Thymus (tissue), 14 donors: ENCODE measurements at places on chromosomes 11 and 22. TPM values are rescaled to one million over a fixed set of nuclear protein-coding genes. Genes with fewer than 3 reads are reported as not detected.

GRCh38 chr11:70603114-70603755, 204.9 kb downstream of the CTTN start:
- H3K4me3 ChIP-seq, result no peak overlapping the region
- H3K27ac ChIP-seq, result no peak overlapping the region
- no peaks in the 10 kb centered on the region for H3K27me3 ChIP-seq
- no peaks in the 10 kb centered on the region for H3K4me1 ChIP-seq
- H3K36me3 ChIP-seq, result no peaks in the 10 kb centered on the region

DNA sequence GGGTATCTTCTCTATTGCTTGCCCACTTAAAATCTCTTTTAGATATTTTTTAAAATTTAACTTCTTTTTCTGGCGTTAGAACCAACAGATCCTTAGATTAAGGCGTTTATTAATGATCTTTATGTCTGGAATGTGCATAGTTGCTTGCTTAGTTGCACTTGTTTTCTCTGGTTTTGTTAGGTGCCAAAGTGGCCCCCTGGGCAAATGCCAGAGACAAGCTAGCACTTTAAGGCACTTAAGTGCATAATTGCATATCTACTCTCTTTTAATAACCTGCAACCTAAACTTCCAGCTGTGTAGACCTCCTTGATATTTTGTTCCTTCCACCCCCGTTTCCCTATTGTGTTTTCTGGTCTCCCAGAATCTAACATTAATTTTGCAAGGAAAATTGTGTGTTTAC, 3.3 kb downstream of the RBM4 start:
- peaks cover 54% of the 10 kb centered on the region for H3K4me1 ChIP-seq
- DNase-seq, result no peak
- H3K36me3 ChIP-seq, result peaks cover 65% of the 10 kb centered on the region
- no peak overlapping the region for H3K27ac ChIP-seq
- no peaks in the 10 kb centered on the region for H3K27me3 ChIP-seq

GRCh38 chr22:40238425-40239344, 61.0 kb downstream of the TNRC6B start:
- no peaks in the 10 kb centered on the region for H3K27me3 ChIP-seq
- H3K4me1 ChIP-seq, result peaks cover 6% of the 10 kb centered on the region
- peaks cover 17% of the 10 kb centered on the region for H3K36me3 ChIP-seq
- no peak overlapping the region for H3K27ac ChIP-seq
- no peak overlapping the region for H3K4me3 ChIP-seq
- DNase-seq, result no peak

The TTC36 gene
- 0.19 TPM for total RNA-seq

- no peak overlapping the region for H3K4me3 ChIP-seq
- H3K4me1 ChIP-seq, result no peaks in the 10 kb centered on the region
- no peak for DNase-seq
- H3K36me3 ChIP-seq, result no peaks in the 10 kb centered on the region
- H3K27ac ChIP-seq, result no peak overlapping the region
Measured at GRCh38 chr11:112831969-112832766, 129.1 kb upstream of the NCAM1 start.

DNA sequence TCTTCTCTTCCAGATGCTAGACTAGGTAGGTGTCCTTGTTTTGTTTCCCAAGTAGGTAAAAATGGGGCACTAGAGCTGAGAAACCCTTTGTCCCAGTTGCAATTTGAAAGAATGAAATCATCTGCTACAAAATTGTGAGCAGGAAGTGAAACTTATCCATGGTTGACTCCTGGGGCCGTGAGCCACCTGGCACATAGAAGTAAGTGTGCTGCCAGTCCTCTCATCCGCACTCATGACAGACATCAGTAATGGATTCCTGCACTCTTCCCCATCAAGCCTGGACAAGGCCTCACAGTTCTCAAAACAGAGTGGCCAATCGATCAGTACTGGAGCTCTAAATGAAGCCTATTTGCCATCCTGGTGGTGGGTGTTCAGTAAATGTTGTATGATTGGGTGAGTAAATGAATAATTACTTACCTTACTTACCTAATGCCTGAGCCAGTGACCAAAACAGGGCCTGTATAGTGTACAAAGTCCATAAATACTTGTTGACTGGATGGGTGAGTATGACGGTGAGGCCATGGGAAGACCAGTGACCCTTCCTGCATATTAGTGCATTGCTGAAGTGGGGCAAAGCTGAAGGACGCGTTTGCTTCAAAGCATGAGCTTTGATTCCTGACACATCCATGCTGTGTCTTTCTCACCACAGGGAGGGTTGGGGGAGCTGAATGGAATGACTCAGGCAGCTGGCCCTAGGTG, 68.9 kb upstream of the HEPHL1 start:
- no peak for DNase-seq
- no peak overlapping the region for H3K27ac ChIP-seq
- H3K27me3 ChIP-seq, result no peaks in the 10 kb centered on the region
- no peak overlapping the region for H3K4me3 ChIP-seq
- no peaks in the 10 kb centered on the region for H3K36me3 ChIP-seq

GRCh38 chr22:29967461-29967860, 84.5 kb downstream of the MTMR3 start:
- H3K36me3 ChIP-seq, result peaks cover 4% of the 10 kb centered on the region
- no peak overlapping the region for H3K4me3 ChIP-seq
- no peak overlapping the region for H3K27ac ChIP-seq
- DNase-seq, result no peak
- H3K4me1 ChIP-seq, result no peaks in the 10 kb centered on the region
- no peaks in the 10 kb centered on the region for H3K27me3 ChIP-seq

GRCh38 chr22:50184004-50184901, 1.5 kb upstream of the TRABD start:
- no peak overlapping the region for H3K4me3 ChIP-seq
- peaks cover 37% of the 10 kb centered on the region for H3K4me1 ChIP-seq
- H3K27me3 ChIP-seq, result peaks cover 13% of the 10 kb centered on the region
- H3K36me3 ChIP-seq, result no peaks in the 10 kb centered on the region
- no peak for DNase-seq
- H3K27ac ChIP-seq, result no peak overlapping the region

The KRTAP5-11 gene
- not detected for total RNA-seq

- peaks cover 22% of the 10 kb centered on the region for H3K4me1 ChIP-seq
- no peaks in the 10 kb centered on the region for H3K36me3 ChIP-seq
- no peak overlapping the region for H3K27ac ChIP-seq
- H3K27me3 ChIP-seq, result peaks cover 84% of the 10 kb centered on the region
- no peak for DNase-seq
Measured at GRCh38 chr11:31804312-31805036, 6.6 kb downstream of the PAX6 start.

GRCh38 chr22:41885516-41885915, 29.4 kb downstream of the SHISA8 start:
- H3K27me3 ChIP-seq, result no peaks in the 10 kb centered on the region
- no peak for DNase-seq
- no peaks in the 10 kb centered on the region for H3K4me1 ChIP-seq

DNA sequence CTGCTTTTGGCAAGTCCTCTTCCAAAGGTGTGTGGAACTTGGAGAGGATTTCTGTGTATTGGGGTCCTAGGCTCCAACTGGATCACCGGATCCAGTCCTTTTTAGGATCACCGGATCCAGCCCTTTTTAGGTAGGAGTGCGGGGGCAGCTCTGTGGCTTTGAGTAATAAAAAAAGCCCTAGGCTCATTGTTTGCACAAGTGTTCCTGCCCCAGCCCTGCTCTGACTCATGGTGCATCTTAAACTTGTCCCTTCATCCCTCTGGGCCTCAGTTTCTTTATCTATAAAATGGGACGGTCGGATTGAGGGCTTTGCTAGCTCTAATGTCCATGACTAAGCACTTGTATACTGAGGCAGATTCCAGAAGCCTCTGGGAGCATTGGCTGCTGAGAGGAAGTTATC, 22.7 kb upstream of the CD44 start:
- H3K4me3 ChIP-seq, result no peak overlapping the region
- no peaks in the 10 kb centered on the region for H3K36me3 ChIP-seq
- DNase-seq, result no peak
- H3K27ac ChIP-seq, result no peak overlapping the region
- H3K4me1 ChIP-seq, result peaks cover 32% of the 10 kb centered on the region

The MMP12 gene
- total RNA-seq, result 10.8 TPM

- no peaks in the 10 kb centered on the region for H3K27me3 ChIP-seq
- DNase-seq, result no peak
- no peak overlapping the region for H3K4me3 ChIP-seq
- H3K36me3 ChIP-seq, result peaks cover 23% of the 10 kb centered on the region
- peaks cover 11% of the 10 kb centered on the region for H3K4me1 ChIP-seq
Measured at GRCh38 chr22:36144886-36145541, 15.5 kb downstream of the APOL3 start.

DNA sequence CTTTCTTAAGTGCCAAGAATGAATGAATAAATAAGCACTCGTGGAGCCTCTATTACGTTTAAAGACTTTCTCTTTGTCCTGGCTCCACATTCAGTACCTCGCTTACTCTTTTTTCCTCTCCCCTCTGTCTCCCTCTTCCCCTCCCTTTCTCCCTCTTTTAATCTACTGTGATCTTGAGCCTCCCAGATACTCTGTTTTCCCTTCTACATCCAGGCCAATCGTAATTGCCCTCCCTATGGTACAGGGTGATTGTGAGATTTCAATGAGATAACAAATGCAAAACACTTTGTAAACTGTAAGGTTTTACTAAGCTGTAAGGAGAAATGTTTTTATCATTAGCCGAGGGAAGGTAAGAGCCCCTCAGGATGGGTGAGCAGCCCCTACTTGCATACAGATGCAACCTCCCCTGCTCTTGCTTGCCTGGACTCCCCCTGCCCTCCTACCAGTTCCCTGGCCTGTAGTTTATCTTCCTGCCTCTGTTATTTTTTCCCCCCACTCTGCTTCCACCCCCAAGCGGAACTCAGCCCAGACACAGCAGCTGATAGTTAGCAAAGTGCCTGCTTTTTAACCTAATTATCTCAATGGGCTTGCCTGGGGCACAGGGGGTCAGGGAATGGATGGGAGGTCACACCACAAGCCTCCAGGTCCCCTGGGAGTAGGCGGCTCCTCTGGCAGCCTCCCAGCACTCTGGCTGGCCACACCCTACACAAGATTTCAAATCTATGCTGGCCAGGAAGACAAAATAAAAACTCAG, 76.9 kb upstream of the CADM1 start:
- DNase-seq, result no peak
- no peak overlapping the region for H3K27ac ChIP-seq
- no peaks in the 10 kb centered on the region for H3K36me3 ChIP-seq
- no peak overlapping the region for H3K4me3 ChIP-seq
- H3K27me3 ChIP-seq, result no peaks in the 10 kb centered on the region

- H3K27me3 ChIP-seq, result no peaks in the 10 kb centered on the region
- H3K4me1 ChIP-seq, result no peaks in the 10 kb centered on the region
- H3K27ac ChIP-seq, result no peak overlapping the region
- no peak for DNase-seq
- H3K36me3 ChIP-seq, result no peaks in the 10 kb centered on the region
Measured at GRCh38 chr11:12165237-12165875, 55.0 kb downstream of the MICAL2 start.

DNA sequence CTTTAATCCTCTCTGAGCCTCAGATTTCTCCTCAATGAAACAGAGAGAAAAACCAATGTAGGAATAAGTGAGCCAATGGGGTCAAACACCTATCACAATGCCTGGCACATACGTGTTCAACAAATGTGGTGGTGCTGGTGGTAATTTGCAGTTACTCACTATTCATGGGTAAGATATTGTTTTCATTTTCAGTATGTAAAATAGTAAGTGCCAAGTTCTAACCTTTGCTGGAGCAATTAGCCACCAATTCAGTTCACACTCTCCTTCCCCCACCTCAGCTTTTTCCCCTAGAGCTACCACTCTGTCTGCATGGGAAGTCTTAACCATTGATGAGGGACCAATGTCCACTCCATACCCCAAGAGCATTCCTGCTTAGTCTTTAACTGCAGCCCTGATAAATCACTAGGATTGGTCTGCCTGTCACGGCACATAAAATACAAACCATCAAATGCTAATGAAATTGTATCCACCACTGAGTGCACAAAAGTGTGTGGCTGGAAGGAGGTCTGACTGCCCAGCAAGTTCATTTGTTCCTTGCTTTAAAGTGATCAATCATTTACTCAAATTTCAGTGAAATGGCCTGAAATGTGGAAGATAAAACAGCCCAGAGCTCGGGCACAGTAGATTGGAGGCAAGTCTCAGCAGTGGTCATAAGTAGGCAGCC, 187.4 kb upstream of the API5 start:
- H3K4me3 ChIP-seq, result no peak overlapping the region
- no peaks in the 10 kb centered on the region for H3K4me1 ChIP-seq
- DNase-seq, result no peak
- H3K27ac ChIP-seq, result no peak overlapping the region
- no peaks in the 10 kb centered on the region for H3K27me3 ChIP-seq
- no peaks in the 10 kb centered on the region for H3K36me3 ChIP-seq

- no peak overlapping the region for H3K27ac ChIP-seq
- H3K36me3 ChIP-seq, result no peaks in the 10 kb centered on the region
Measured at GRCh38 chr11:131385763-131386390, 15.5 kb downstream of the NTM start.

The INS gene
- total RNA-seq, result 0.42 TPM

The PAK1 gene
- 36.6 TPM for total RNA-seq

The NAALADL1 gene
- 5.1 TPM for total RNA-seq

DNA sequence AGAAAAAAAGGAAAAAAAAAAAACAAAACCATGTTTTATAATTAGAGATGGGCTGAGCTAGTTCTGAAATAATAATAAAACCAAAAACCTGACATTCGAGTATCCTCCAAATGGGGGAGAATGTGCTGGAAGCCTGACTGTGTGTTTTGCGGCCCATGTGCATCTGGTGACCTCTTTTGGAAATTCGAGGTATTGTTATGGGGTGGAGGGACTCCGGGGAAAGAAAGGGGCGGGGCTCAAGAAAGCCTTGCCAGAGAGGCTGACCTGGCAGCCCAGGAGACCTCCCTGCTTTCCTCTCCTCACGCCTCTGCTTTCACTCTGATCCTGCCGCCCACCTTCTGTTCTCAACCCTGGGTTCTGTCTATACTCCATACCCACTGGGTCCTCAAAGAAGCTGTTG, 72.9 kb downstream of the CTTN start:
- H3K4me3 ChIP-seq, result no peak overlapping the region
- no peaks in the 10 kb centered on the region for H3K36me3 ChIP-seq
- H3K27me3 ChIP-seq, result no peaks in the 10 kb centered on the region
- H3K4me1 ChIP-seq, result peaks cover 4% of the 10 kb centered on the region

- no peaks in the 10 kb centered on the region for H3K36me3 ChIP-seq
- no peaks in the 10 kb centered on the region for H3K27me3 ChIP-seq
- no peak overlapping the region for H3K4me3 ChIP-seq
- DNase-seq, result no peak
- H3K27ac ChIP-seq, result no peak overlapping the region
Measured at GRCh38 chr11:11740073-11740702, 101.6 kb upstream of the USP47 start.

DNA sequence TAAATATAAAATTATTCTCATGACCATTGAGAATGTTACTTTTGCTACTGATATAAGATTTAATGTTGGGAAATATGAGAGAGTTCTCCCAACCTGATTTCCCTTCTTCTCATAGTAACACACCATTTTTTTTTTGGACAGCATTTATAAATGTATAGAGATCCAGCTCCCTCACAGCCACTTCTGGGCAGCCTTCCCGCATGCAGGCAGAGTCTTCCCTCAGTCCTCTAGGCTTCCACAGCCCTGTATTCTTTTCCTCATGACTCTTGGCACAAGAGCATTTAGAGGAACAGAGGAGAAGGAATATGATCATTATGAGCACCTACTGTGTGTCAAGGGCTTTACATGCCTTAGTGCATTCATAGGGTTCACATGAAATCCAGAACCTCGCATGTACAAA, 9.0 kb downstream of the DTX4 start:
- DNase-seq, result no peak
- no peaks in the 10 kb centered on the region for H3K36me3 ChIP-seq
- H3K27ac ChIP-seq, result no peak overlapping the region

GRCh38 chr11:75654314-75654713, 14.5 kb downstream of the MAP6 start:
- no peaks in the 10 kb centered on the region for H3K4me1 ChIP-seq
- no peak for DNase-seq
- no peaks in the 10 kb centered on the region for H3K36me3 ChIP-seq
- no peak overlapping the region for H3K4me3 ChIP-seq
- H3K27ac ChIP-seq, result no peak overlapping the region
